ENCODE measurements at places on chromosomes 3 and 15.

DNA sequence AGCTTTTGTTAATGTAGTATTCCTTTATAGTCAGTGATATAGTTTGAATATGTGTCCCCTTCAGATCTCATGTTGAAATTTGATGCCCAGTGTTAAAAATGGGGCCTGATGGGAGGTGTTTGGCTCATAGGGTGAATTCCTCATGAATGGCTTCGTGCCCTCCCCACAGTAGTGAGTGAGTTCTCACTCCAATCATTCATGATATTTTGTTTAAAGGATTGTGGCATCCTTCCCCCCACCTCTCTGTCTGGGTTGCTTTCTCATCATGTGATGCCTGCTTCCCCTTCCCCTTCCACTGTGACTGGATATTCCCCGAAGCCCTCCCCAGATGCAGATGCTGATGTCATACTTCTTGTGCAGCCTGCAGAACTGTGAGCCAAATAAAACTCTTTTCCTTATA is 649.8 kb upstream of the NR2F2 start:
- no peak for DNase-seq

- DNase-seq, result no peak
Measured at GRCh38 chr3:193530231-193531165, 24.2 kb downstream of the ATP13A4 start.

- DNase-seq, result no peak
Measured at GRCh38 chr15:99495430-99496301, 70.1 kb upstream of the MEF2A start.

- DNase-seq, result no peak
Measured at GRCh38 chr3:49153349-49153912, 12.7 kb downstream of the CCDC71 start.

GRCh38 chr3:177141471-177141870 is 55.8 kb downstream of the TBL1XR1 start:
- DNase-seq, result no peak

DNA sequence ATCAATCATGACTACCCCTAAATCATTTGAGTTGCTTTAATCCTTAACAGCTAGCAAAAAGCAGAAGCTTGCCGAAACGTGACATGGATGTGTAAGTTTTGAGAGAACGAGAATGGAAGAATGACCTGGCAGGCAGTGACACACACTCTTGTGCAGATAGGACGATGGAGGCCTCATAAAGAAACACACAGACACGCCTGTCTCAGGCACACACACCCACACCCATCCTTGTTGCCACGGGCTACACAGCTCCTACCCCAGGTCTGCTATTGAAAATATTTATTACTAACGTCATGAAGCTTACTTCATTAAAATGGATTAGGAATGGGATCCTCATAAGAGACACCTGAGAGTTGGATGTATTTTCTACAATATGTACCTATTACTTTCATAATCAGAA is 8.5 kb downstream of the MYO5C start:
- no peak for DNase-seq

GRCh38 chr3:11465744-11466616 is 177.7 kb downstream of the VGLL4 start:
- DNase-seq, result no peak

DNA sequence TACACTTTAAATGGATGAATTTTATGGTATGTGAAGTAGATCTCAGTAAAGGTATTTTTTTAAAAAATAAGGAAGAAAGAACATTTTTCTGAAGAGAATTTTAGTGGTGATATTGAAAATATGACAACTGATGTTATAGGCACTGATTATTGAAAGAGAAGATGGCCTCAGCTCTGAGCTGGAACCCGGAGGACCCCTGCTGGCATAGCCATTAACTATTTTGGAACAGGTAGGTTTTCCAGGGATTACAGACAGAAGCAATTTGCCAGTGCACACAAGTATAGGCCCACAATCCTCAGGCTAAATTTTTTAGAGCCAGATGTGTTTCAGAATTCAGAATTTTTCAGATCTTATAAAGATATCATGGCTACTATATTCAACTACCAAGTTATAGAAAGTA is 315.9 kb upstream of the GPR149 start:
- DNase-seq, result no peak

DNA sequence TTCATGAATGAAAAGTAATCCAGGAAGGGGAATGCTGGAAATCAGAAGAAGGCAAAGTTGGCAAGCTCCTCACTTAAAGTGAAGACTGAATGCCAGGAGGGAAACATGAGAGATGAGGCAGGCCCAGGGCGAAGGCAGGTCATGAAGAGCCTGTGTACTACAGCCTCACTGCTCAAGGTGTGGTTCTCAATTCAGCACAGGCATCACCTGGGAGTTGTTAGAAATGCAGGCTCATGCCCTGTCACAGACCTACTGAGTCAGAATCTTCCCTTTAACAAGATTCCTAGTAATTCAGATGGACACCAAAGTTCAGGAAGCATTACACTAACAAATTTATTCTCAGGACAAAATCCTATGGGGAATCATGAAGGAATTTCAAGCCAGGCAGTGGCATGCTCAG is 14.2 kb downstream of the MYO5A start:
- DNase-seq, result no peak

DNA sequence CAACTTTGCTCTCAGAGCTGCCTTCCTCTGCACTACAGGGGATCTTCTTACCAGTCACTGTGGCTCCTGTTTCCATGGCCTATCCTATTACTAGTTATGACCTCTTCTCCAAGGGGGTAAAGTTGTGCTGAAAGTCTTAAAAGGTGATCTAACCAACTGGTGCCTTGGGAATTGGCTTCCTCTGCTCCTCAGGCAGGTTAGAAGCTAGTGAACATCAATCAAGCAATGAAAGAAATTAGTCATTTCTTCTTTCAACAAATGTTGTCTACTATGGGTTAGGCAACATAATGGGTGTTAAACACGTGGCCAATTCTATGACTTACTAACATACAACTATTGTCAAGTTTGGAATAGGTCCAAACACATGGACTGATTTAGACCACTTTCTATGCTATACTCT is 571.4 kb upstream of the NAALADL2 start:
- DNase-seq, result no peak

DNA sequence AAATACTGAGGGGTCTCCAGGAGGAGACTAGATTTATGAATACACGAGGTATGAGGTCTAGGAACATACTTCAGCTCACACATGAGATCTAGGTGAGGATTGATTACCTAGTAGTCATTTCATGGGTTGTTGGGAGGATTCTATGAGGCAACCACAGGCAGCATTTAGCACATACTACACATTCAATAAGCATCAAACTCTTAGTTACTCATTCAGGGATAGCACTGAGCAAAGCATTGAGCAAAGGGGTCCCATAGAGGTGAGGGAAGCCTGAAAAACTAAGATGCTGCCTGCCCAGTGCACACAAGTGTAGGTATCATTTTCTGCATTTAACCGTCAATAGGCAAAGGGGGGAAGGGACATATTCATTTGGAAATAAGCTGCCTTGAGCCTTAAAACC is 4.5 kb downstream of the CCR5 start:
- DNase-seq, result no peak

DNA sequence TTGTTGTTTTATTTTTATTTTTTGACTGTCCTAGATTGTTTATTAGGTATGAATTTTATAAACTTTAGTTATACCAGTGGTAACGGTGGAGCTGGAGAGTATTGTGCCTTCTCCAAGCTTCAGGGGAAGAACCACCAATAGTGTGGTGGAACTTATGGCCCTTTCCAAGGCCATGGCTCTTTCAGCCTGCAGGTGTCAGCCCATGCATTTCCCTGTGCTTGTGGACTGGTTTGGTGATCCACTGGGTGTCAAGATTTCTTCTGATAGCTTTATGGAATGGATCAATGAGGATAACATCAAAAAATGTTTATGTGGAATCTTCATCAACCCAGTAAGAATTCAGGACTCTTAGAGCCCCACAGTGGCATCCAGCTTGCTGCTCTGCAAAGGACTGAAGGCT is 19.2 kb upstream of the SCAMP5 start:
- DNase-seq, result no peak

DNA sequence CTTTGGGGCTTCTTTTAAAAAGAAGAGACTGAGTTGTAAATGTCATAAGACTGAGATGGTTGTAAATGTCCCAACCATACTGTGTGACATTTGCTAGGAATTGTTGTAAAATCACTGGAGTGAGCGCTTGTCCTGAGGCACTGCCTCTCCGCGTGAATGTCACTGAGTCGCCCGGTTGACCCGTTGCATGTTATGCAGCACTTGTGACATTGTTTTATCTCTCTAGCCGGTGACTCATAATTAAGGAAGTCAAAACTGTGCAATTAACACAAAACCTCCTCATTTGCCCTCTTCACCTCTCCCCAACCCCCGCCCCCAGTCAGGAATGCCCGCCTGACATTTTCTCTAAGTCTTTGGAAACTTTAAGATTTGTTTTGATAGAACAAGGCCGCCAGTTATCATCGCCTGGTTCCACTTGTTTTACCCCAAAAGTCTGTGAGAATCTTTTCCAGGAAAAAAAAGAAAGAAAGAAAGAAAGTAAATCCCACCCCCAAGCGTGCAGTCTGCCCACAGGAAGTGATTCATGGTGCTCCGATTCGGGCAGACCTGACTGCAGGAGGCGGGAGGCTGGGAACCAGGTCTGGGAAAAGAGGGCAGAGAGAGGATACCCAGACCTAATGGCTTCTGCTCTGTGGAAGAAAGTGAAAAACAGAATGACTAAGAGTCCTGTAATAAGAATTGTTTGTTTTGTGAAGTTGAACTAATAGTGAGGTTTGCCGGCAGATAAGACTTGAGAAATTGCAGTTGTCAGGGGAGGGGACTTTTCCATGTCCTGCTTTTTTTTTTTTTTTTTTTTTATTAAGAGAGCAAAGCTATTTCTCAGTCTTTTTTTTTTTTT is 84.8 kb downstream of the SMAD3 start:
- no peak for DNase-seq

DNA sequence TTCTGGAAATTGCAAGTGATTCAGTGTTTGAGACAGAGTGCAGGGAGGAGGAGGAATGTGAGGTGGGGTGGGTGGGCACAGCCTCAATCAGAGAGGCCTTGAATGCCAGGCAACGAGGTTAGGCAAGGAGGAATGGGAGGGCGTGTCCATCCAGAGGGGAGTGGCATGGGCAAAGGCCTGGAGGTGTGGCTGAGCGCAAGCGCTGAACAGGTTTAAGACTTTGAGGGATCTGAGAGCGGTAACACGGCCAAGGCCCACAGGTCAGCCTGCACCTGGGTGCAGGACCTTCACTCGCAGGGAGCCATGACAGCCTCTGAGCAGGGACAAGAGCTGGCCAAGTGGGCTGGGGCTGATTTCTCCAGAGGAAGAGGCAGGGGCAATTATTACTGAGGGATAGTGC is 125.9 kb downstream of the TPRA1 start:
- DNase-seq, result no peak

GRCh38 chr3:61674596-61674995 is 113.2 kb downstream of the PTPRG start:
- no peak for DNase-seq

GRCh38 chr3:72375237-72376076 is 472.8 kb downstream of the SHQ1 start:
- DNase-seq, result no peak

DNA sequence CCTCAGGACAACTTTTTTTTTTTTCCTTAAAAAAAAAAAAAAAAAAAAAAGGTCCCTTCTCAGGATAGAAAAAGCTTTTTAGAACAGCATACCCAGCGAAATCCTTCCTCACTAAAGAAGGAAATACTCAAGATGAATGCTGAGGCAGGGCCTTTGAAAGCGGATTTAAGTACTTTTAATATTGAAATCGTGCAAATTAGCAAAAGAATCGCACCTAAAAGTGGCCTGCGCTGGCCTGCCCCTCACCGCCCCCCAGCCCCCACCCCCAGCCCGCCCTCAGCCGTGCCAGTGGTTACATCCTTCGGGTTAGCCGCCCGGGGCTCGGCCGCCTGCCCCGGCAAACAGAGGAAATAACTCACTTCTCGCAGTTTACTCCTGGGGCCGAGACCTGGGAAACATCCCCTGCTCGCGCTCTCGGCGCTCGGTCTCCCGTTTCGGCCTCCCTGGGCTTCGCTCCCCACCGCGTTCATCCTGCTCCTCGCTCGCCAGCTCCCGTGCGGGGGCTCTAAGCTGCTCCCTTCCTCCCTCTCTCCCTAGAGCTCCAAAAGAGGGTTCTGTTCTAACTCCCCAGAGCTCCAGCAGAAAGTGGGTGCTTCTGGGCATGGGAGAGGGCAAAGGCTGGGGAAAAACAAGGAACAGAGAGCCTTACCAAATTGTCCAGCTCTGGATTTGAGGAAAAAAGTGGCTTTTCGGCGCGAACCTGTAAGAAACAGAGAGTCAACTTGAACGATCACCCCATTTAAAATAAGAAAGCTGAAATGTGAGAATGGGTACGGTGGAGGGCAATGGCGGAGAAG is 5.2 kb downstream of the MEIS2 start:
- DNase-seq, result no peak

DNA sequence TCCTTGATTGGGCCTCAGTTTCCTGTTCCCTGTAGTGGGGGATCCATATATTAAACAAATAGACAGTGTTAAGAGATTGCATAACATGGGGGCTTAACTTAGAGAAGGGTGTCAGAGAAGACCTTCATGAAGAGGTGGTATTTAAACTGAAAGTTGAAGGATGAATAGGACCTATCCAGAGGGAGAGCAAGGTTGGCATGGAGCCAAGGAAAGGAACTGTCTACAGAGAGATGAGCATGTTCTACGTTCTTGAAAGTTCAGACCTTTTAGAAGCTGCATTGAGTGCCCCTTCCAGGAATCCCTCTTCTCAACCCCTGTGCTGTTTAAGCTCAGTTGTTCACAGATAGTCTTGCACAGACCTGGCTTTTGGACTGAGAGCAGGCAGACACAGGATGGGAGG is 2.4 kb downstream of the HTD2 start:
- DNase-seq, result no peak

DNA sequence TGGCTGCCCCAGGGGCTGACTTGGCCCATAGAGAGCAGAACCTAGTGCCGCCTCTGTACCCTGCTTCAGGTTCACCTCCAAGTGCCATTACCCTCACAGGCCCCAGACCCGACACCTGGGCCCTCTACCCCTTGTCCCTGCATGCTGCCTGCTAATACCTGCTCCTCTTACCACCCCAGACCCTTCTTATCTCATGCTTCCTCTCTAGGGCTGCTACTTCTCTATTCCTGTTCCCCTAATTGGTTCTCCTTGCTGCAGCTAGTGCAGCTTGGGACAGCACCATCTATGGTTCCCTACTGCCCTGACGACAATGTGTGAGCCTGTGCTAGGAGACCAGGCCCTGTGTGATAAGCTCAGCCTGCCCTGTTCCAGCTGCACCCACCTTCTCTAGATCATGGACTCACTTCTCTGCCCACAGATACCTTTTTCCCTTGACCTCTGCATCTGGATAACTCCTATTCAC is 15.3 kb downstream of the HDAC11 start:
- DNase-seq, result no peak

DNA sequence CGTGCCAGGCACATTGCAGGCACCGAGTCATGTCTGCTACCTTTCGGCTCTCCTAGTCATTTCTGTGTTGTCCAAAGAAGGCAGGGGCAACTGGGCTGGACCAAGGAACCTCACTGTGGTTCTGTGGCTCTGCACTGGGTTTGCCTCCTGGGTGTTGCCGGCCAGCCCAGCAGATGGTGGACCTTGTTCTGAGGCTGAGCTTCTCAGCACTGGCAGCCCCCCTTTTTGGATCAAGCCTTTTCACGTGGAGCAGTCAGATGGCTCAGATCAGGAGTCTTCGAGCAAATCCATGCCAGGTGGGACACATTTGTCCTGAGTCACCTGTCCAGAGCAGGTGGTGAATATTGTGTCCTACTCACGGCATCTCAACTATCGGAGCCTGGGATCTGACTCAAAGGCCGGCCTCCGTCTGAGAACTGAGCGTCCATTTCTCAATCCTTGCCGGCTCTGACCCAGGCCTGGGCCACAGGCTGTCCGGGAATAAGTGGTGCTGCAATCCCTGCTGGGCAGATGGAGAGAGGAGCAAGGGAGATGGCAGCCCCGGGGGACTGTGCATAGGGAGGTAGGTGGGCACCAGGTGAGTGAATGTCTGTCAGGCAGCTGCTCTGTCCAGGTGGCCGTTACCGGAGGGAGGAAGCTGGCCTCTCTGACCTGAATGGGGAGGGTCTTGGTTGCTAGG is at the start of gene IL16:
Gene IL16, plus strand, starts transcription at position 304 of the 679 bp plus-strand sequence. CDS start 28,521 bp downstream, outside the sequence.
- no peak for DNase-seq
